ENCODE measurements at places on chromosomes 3 and 15.
A peak's percentile ranks its signal among the peaks of the same experiment; 100 is the strongest.

GRCh38 chr3:72627271-72627670 lies 221.0 kb downstream of the SHQ1 start:
- no peak for DNase-seq

DNA sequence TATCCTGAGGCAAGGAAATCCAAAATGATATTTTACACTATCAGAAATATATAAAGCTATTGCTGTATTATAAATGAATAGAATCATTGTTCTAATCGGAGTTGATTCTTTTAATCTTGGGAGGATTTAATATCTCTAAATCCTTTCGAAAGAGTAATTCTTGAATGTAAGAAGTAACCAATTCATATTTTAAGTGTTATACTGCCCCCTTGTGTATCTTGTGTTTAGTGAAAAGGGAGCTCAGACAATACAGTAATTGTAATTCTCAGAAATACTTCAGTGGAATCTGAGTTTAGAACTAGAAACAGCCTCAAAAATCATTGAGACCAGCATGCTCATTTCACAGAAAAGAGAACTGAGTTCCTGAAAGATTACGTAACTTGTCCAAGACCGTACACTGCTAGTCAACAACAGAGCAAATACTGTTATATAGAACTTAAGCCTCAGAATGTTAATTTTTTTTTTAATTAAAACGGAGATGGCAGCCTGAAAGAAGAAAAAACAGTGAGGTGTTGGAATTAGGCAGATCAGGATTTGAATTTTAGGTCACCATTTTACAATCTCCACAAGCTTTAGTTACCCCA lies 42.9 kb downstream of the PLCH1 start:
- no peak for DNase-seq

DNA sequence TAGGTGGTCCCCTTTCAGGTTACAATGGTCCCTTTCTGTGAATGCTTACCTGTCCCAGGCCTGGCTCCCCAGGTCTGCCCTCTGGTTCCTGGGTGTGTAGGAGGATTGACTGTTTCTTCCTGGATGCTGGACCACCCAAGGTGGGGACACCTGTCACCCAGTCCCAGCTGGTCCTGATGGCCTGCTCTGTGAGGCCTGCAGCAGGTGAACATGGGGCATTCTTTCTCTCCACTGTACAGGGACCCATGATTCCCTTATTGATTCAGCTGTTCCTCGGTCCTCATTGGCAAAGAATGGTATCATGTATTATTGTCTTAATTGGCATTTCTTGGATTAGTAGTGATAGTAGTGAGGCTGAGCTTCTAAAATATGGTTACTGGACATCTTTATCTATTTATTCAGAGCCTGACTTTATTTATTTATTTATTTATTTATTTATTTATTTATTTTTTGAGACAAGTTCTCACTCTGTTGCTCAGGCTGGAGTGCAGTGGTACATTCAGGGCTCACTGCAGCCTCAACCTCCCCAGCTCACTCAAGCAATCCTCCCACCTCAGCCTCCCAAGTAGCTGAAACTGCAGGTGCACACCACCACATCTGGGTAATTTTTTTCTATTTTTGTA lies 8.8 kb upstream of the DNAJA4 start:
- no peak for DNase-seq

GRCh38 chr3:23262766-23263165 lies 59.6 kb downstream of the UBE2E2 start:
- DNase-seq: no peak

- no peak for DNase-seq
These were observed 5.8 kb downstream of the RBMS3 start for GRCh38 chr3:29286478-29287240.

DNA sequence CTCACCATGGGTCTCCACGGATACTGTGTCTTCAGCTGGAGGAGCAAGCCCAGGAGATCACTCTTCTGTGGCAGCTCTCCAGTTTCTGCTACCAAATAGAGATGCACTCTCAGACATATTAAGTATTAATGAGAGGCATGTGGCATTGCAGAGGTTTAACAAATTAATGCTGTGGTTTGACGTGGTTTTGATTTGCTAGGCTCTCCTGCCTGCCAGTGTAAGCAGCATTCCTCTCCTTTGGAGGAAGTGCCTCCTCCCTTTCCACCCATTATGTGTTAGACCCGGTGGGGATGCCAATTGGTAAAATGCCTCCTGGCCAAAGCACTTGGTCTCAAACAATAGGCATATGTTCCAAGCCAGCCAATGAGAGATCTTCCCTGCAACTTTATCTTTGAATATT lies 124.8 kb downstream of the MYLK start:
- DNase-seq: no peak

GRCh38 chr15:60667190-60667868 lies 188.4 kb upstream of the ICE2 start:
- DNase-seq: no peak

DNA sequence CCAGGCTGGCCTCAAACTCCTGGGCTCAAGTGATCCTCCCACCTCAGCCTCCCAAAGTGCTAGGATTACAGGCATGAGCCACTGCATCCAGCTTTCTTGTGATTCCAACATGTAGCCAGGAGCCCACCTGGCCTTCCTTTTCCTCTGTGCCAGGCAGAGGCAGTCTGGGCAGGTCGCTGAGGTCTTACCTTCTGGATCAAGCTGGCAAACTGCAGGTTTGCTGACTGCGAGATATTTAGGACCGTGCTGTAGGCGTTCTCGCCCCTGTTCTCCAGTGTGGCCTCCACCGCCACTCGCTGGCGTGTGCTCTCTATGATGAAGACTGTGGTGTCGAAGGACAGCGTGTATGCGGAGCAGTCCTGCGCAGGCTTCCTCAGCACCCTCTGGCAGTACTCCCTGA lies 42.5 kb downstream of the FEM1B start:
- DNase-seq: no peak

GRCh38 chr15:60508442-60508841 lies 29.5 kb upstream of the ICE2 start:
- no peak for DNase-seq

DNA sequence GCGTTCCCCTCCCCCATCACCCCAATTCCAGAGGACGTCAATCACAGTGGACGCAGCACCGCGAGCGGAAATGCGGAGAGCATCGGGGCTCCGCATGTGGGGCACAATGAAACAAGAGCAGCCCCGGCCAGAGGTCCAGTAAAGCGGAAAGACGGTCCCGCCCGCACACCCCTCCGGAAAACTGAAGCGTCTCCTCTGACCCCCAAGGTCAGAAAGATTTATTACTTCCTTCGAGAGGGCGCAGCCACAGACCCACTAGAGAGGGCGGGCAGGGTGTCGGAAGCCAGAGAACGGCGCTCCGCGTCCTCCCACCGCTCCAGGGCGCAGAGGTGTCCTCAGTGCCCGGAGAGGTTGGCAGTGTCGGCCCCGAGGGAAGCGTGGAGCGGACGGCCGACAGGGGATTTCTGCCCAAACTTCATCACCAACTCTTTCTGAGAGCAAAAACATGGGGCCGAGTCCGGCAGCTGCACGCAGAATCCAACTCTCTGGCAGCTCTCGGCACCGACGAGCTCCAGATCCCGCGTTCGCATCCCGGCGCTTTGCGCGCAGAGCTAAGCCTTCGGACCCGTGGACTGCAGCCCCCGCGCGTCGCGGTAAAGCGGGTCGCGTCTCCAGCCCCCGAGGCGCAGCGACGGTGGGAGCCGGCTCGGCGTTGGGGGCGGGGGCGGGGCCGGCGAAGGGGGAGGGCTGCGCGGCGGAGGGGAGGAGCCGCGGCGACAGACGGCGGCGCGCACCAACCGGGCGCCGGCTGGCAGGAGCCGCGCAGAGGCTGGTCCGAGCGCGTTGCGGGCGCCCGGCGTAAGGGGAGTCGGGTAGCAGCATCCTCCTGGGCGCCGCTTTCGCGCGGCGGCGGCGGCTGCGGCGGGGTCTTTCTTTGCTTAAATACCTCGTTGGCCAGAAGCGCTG lies at the start of gene CHST2:
Gene CHST2, plus strand, starts transcription at position 763 of the 906 bp plus-strand sequence. CDS start 1,046 bp downstream, outside the sequence.
- peak; percentile 77 for DNase-seq

Data from ELF-1 (cell line).